ENCODE measurements at places on chromosomes 12 and 14.

- no peak for DNase-seq
Observed at GRCh38 chr12:122182887-122183587, at the start of gene LRRC43. TSS of gene LRRC43 (plus strand) at chr12:122183123. CDS start at chr12:122183145, 22 bp downstream.

GRCh38 chr12:87365423-87365822, 663.8 kb downstream of the C12orf50 start:
- no peak for DNase-seq

- no peak for DNase-seq
Observed at GRCh38 chr12:80188576-80188975, 89.2 kb downstream of the OTOGL start.

DNA sequence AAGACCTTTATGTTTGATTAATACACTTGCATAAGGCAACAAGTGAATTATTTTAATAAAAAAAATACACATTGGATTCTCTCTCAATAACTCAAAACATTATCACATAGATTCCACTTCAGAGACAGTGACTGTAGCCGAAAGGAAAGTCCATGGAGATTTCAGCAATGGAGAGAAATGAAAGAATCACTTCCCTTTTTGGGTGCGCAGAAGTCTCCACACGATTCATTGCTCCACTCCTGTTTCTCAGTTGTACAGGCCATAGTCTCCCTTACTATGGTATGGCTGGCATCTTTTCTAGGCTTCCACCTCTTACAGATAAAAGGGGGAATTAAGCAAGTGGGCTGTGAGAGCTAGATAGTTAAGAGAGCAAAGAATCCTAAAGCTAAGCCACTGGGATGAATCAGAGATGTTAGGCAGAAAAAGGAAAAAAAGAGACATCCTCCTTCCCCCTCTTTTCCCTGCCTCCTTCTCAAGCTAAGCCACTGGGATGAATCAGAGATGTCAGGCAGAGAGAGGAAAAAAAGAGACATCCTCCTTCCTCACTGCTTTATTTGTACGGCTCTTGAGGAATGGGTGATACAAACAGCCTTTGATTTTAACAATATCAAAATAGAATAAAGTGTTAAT, 16.3 kb downstream of the ST8SIA1 start:
- no peak for DNase-seq

- DNase-seq: no peak
Observed at GRCh38 chr14:72480464-72481243, 413.2 kb downstream of the DPF3 start.

GRCh38 chr14:96260341-96260821, 4.4 kb downstream of the BDKRB1 start:
- no peak for DNase-seq

- DNase-seq: no peak
Observed at GRCh38 chr12:90250042-90250441, 541.4 kb upstream of the ATP2B1 start.

DNA sequence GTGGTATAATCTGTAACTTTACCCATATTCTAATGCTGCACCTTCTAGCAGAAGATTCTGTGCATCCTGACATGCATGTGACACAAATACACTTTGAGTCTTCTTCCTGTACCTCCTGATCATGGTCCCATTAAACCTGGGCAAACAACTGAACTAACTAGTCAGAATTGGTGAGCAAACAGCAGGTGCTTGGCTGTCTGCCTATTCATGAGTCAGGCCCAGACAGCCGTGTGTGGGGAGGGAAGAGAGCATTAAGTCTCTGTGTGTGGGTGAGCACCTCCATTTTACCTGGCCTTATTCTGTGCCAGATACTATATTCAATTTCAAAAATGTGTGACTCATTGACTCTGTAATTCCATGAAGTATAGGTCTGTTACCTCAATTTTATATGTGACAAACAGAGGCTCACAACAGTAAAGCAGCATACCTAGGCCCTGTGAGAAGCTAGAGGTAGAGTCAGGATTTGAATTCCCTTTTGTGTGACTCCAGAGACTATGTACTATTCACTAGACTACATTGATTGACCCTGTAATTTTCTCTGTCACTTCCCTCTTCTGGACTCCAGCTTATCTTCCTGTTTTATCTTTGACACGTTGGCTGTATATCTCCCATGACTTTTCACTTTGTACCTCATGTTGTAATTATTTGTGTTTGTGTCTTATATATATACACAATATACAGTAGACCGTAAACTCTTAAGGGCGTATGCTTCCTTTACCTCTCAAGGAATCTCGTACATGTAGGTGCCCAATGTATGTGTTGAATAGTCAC, 32.2 kb downstream of the SUSD6 start:
- no peak for DNase-seq
